ENCODE measurements at places on chromosomes 4 and X. TPM values are rescaled to one million over a fixed set of nuclear protein-coding genes. Genes with fewer than 3 reads are reported as not detected.

GRCh38 chr4:100977746-100978397, 369.5 kb downstream of the PPP3CA start:
- DNase-seq, result no peak

- DNase-seq, result no peak
These were observed 554.6 kb downstream of the INPP4B start for GRCh38 chr4:142291299-142292050.

DNA sequence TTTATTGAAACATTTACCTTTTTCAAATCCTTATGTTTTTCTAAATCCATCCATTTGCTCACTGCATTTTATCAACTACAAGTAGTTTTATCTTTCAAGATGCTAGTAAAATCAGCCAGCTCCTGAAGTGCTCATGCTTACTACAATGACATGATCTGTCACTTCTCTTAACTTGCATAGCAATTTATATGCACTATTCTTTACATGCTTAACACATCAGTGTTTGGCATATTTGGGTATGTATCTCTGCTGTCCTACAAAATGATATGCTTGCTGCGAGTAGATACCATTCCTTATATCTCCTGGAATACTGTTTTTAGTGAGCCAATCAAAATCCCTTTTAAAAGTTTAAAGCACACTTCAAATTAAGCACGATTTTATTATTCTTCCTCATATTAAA, 2726.8 kb downstream of the PCDH7 start:
- no peak for DNase-seq

DNA sequence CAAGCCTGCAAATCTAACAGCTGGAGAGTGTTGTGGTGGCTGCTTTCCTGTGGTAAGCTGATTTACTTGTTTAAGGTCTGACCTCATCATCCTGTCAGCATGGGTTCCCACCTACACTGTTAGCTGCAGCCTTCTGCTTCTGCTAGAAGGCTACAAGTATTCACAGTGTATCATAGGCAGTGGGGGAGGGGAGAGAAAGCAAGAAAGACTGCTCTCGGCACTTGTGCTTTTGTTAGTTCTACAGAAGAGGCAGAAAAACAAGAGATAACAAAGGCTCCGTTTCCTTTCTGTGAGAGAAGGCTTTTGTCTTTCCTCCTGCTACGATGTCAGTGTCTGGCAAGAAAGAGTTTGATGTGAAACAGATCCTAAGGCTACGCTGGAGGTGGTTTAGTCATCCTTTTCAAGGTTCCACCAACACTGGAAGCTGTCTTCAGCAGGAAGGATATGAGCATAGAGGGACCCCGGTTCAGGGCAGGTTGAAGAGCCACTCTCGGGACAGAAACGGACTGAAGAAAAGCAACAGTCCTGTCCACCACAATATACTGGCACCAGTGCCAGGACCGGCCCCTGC, at the start of gene KLHL4:
KLHL4 (plus strand) TSS at position 232 of the 571 bp plus-strand sequence; CDS start at position 324, 92 bp downstream.
- DNase-seq, result no peak

DNA sequence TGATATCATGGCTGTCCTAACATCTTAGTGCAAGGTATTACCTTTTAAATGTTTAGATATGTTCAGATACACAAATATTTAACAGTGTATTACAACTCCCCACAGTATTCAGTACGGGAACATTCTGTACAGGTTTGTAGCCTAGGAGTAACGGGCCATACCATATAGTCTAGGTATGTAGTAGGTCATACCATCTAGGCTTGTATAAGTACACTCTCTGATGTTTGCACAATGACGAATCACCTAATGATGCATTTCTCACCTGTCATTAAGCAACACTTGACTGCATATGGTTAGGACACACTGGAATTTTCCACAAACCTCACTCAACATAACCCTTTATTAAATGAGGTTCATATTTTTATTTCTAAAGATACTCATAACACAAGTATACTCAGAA, 67.7 kb downstream of the THOC2 start:
- DNase-seq, result peak; percentile 40

GRCh38 chr4:102451266-102451665, 49.9 kb upstream of the NFKB1 start:
- DNase-seq, result no peak

- DNase-seq, result no peak
These were observed 34.7 kb upstream of the TASL start for GRCh38 chrX:30612250-30612655.

GRCh38 chr4:64130907-64131306, 278.3 kb downstream of the TECRL start:
- DNase-seq, result no peak

- DNase-seq, result no peak
These were observed 9.6 kb upstream of the EXOSC9 start for GRCh38 chr4:121791481-121791880.

DNA sequence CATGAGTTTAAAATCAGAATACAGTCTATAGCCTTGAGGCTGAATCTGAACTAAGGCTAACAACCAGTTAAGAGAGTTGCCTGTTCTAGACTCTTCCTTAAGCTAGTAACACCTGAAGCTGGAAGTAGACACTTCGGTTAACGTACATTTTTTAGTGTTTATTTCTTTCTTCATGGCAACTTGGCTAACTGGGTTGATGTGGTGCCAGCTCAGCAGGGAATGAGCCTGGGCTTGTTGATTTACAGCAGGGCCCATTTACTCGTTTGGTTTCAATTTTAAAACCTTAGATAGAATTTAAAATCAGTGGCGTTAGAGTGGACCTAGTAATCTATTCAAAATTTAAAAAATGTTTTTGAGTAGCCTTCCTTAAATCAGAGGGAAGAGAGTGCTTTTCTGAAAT, 137.6 kb upstream of the ESX1 start:
- no peak for DNase-seq

DNA sequence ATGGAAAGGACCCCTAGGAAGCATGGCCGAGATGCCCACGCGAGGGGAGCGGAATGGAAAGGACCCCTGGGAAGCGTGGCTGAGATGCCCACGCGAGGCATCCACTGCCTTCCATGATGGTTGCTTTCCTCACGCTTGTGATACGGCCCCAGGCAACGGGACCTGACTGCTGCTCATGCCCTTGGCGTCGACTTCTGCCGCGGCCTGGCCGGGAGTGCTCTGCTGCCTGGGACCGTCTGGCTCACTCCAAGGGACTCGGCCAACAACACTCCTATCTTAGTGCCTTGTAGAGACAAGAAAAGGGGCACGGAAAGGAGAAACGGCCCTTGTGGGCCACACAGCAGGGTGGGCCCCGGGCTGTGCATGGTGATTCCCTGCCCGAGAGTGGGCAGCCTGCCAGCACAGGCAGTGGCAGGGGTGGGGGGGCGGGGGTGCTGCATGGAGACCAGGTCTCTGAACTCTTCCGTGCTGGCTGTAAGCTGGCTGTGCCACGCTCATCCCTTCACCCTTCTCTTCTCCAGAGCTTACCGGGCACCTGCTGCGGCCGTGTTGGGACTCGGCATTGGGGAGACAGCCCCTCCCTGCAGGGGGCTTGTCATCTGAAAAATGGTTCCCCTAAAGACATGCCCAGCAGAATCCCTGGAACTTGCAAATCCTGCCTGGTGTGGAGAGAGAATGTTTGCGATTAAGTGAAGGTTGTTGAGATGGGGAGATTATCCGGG, 38.6 kb upstream of the HMX1 start:
- DNase-seq, result no peak

DNA sequence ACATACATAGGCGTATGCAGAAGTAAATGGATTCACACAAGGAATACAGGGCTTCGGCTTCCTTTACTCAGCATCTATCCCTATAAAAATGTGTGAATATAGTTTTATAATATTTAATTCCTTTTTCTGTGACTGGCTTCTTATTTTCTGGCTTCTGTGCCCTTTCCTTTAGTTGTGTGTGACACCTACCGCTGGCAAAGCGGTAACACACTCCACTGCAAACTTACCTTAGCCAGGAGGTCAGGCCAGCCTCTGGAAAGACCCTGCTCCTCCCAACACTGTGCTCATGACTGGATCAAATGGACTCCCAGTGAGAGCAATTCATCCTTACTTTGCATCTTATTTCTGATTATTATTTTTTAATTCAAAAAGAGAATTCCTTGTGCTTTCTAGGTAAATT, 244.2 kb downstream of the ANK2 start:
- DNase-seq, result no peak

DNA sequence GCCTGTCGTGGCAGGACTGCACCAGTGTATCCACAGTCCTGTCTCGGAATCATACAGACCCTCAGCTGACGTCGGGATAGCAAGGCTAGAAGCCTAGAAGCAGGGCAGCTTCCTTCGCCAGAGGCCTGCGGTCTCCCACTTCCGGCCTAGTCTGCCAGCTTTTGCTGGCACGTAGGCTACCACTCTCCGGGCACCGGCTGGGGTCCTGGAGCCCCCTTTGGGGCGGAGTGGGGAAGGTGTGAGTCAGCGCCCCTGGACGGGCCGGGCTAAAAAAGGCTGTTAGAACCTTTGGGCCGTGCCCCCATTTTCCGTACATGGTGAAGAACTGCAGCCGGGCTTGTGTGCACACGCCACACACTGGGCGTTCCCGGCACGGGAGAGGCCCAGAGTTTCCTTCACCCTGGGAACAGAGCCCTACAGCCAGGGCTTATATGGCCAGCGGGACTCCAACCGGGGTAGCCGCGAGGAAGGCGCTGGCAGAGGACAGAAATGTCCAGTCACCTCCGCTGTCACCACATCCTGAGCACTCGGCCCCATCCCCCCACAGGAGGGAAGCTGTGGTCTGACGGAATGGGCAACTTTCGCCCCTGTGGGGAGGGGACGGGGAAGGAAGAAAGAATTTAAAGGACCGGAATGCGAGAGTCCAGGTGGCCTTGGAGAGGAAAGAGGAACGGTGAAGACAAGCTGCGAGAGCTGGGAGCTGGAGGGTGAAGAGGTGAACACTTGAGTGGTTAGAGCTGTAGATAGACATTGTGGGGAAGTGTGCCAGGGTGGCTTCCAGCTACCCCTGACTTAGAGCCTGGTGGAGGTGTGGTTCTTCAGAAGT, 4.6 kb downstream of the MAGIX start:
- DNase-seq, result no peak

DNA sequence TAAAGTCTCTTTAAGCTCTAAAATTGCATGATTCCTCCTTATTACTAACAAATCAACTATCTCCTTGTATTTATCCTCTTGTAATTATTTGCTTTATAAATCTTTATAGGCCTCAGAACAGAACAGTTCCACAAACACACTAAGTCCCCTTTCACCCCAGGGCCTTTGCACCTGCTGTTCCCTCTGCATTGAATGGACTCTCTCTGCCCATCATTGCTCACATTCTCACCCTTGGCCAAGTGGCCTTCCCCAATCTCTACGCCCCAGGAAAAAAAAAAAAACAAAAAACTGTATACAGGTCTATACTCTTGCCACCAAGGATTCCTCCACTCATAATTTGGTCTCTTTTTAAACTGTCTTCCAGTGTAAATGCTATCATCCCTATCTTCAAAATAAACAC, 53.7 kb downstream of the TEC start:
- no peak for DNase-seq

DNA sequence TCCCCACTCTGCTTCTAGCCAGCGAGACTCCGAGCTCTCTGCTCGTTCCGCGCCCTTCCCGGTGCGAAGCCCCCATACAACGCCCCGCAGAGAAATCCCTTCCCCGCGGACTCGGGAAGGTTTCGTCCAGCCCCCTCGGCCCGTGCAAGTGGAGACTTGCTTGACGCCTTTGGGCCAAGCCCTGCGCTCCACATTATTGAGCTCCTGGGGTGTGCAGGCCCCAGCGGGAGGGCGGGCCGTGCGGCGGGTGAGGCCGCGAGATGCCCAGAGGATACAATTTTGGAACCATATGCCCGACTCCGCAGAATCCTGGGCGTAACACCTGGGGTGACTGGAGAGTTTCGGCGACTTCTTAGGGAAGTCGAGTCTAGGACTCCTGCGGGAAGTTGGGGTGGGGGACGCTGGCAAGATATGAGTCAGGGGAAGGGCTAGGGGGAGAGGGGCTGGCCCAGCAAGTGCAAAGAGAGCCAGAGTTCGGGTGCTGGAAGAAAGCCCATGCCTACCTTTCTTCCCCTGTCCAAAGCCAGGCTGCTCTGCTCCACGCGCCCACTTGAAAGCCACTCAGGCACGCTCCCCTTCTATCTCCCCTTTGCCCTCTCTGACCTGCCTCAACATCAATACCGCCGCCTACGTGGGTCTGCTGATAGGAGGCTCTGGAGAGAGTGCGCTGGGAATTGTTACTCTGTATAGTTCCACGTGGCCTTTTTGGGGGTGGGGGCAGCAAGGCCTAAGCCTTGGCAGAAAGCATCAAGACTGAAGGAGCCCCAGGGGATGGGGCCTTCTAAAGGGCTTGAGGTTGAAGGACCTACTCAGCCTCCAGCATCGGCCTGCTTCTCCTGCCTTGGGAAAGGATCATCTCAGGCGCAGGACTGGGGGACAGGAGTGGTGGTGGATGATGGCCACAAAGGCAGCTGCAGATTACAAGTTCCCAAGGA, 1.2 kb upstream of the ELF4 start:
- no peak for DNase-seq

DNA sequence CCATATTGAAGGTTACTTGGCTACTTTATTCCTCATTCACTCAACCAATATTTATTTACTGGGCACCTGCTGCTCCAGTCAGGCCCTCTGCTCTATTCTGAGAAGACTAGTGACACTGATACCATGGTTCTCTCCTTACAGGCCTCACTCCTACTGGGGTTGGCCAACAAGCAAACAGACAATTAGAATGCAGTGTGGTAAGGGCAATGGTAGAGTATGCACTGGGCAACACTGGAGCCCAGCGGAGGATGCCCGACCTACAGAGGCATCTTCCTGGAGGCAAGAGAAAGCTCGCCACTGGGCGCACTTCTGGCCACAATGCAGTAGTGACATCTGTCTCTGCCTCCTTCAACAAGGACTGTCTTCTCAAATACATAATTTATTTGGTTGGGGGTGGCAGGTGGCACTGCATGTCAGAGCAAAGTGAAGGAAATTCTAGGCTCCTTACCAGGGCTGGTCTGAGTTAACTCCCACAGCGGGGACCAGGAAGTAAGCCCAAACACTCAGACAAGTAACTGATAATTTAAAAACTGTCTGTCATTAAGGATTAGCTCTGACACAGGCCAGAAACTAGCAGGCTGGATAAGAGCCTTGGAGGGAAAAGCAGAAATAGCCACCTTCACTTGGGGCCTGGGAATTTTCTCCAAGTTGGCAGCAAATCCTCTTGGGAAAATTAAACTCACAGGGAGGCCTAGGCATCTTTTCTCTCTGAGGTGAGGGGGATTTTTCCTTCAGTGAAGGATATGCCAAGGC, 150.7 kb upstream of the EOLA2 start:
- no peak for DNase-seq

- no peak for DNase-seq
These were observed 6.6 kb upstream of the APLN start for GRCh38 chrX:129661369-129661768.

- DNase-seq, result no peak
These were observed 4.4 kb upstream of the FBXW7 start for GRCh38 chr4:152540293-152540674.

- no peak for DNase-seq
These were observed 25.4 kb downstream of the TMSB4X start for GRCh38 chrX:13000301-13000811.

GRCh38 chr4:183183906-183184535, 85.0 kb downstream of the WWC2 start:
- DNase-seq, result no peak

Gene PARM1
- 0.40 TPM for polyA plus RNA-seq

Gene CXCL10
- not detected for polyA plus RNA-seq

Gene FGFBP2
- polyA plus RNA-seq, result not detected

Gene TRIM75
- not detected for polyA plus RNA-seq

Measured in A549 (cell line).